ENCODE measurements at places on chromosomes 4 and X.
A peak's percentile ranks its signal among the peaks of the same experiment; 100 is the strongest.

DNA sequence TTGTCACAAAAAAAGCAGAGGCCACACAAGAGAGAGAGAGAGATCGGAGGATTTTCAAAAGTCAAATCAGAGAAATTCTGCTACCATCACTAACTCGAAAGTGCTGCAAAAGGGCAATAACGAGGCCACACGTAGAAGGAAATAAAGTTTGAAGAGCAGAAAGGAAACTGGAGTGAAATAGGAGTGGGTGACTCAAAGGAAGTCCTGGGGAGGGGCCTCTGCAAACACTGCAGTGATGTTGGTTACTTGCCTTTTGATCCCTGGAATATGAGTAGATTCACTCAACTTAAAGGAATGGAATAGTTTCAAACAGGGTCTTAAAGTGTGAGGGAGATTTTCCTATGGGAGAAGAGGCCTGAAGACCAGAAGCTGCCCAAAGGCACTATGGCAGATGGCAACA lies 663.4 kb upstream of the LCORL start:
- DNase-seq: no peak

DNA sequence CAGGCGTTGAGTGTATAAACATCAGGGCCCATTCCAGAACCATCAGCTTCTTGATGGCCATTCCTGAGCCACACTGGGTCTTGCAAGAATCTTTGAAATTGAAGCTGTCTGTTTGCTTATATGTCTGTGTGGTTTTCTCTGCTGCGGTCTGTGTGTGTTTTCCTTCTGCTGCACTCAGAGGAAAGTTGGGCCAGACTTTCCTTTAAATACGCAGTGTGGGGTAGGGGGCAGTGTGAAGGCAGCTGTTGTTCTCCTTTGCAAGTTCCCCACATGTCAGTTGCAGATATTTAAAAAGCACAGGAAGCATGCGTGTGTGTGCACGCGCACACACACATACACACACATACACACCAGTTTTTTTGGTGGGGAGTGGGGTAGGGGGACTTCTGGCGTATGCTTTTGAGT lies 32.1 kb downstream of the CCKAR start:
- no peak for DNase-seq

- no peak for DNase-seq
These were observed 276.4 kb downstream of the RPA4 start for GRCh38 chrX:97159916-97160800.

DNA sequence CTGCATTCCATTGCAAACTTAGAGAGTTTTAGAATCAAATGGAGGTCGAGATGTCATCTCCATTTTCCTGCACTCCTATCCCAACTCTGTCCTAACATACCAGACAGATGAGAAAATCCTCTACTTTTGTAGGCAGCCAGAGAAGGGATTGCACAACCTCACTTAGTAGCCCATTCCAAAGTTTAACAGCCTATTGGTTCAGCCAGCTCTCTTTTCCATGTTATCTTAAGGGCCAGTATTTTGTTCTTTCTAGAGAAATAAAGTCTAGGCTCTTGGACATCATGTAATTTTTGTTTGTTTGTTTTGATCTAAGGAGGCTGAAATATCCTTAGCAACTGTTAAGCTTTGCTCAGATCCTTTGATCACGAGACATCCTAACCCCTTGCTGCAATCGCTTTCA lies 173.0 kb downstream of the COX18 start:
- peak; percentile 36 for DNase-seq

- DNase-seq: no peak
These were observed 94.6 kb upstream of the WDR44 start for GRCh38 chrX:118251271-118251670.

DNA sequence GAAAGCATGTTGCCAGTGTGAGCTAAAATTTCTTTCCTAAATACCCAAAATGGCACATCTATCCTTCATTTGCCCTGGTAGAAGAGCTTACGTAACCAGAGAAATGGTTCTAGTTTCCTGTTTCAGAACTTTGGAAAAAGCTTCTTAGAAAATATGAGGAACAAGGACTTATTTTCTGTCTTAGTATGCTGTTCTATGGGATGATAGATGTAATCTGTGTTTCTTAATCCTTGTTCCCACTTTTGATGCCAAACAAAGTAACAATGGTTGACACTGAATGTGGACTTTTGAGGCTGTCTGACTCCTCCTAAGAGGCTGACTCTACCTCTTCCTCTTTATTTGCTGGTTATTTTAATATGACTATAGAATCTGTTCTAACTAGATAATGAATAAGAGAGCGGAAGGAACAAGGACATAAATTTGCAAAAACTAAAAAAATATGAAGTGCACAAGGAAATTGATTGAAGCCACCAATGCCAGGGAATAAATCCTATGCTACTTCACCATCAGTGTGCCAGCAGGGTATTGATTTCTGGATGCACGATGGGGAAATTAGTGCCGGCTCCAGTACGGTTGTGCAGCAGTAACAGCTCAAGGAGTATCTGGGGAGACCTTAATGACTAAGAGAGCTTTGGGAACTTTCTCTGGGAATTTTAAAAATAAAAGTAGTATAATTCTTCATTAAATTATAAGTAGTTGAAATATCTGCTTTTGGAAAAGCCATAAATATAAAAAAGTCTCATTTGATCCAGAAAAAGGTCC lies 39.4 kb upstream of the TET2 start:
- DNase-seq: no peak

GRCh38 chr4:128720270-128720669 lies 89.2 kb upstream of the JADE1 start:
- no peak for DNase-seq

DNA sequence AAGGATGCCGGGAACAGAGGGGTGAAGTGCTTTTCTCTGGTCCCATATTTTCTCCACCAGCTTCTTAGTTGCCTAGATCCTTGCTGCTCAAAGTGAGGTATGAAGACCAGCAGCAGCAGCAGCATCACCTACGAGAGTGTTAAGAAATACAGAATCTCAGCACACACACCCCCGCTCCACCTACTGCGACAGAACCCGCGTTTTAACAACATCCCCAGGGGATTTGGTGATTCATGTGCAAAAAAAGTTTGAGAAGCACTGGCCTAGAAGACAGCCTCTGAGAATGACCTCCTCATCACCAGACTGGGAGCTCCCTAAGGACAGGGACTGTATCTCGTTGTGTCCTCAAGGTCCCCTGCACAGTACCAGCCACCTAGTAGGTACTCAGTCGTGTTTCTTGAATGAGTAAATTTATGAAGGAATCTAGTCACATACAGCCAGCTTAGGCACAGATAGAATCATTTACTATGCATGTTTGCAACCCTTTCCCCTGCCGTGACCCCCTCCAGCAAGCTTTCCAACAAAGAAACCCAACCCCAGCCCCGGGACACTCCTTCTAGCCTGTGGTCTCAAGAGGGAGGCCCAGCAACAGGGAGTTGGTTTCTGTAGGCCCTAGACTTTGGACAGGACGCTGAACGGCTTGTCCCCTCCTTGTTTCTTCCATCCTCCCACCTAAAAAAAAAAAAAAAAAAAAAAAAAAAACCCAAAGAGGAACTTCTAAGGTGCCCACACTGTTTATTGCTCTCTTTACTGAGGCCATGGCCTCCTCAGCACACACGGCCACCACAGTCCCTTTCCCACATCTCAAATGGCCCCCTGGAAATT lies 21.5 kb downstream of the RTL5 start:
- no peak for DNase-seq

GRCh38 chr4:185682236-185682635 lies 129.8 kb downstream of the SORBS2 start:
- DNase-seq: no peak

GRCh38 chr4:1075225-1075624 lies 38.1 kb downstream of the RNF212 start:
- DNase-seq: no peak

GRCh38 chrX:149982310-149982709 lies 44.0 kb upstream of the EOLA2 start:
- no peak for DNase-seq

DNA sequence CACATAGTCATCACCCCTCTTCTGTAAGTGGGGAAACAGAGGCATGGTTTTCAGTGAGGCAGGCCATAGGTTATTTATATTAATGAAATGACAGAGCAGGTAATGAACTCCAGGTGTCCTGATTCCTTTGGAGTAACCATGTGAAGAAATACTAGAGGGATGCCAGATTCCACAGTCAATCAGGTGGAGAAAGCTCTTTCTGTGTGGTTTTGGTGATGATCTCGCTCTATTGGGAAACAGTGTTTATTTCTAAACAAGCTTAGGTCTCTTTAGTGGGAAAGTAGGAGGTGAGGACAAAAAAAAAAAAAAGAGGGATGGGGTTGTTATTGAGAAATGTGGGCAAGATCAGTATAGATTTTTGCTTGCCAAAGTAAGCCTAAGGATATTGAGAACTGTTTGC lies 12.2 kb downstream of the DOCK11 start:
- no peak for DNase-seq

DNA sequence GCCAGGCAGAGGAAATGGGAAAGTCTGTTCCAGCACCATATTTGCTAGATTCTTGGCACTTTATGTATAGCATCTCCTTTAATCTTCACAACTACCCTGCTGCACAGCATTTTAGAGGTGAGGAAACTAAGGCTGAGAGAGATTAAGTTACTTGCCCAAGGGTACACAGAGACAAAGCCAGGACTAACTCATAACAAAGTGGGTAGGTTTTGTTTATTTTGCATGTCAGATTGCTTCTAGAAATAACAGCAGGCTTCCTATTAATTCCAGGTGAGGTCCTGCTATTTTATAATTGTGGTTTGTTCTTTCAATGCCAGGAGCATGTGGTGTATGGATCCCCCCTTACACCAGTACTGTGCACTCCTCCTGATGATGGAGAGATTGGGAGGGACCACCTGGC lies 15.0 kb downstream of the TCEANC start:
- DNase-seq: no peak

GRCh38 chr4:79850626-79851025 lies 222.4 kb downstream of the ANTXR2 start:
- DNase-seq: no peak

DNA sequence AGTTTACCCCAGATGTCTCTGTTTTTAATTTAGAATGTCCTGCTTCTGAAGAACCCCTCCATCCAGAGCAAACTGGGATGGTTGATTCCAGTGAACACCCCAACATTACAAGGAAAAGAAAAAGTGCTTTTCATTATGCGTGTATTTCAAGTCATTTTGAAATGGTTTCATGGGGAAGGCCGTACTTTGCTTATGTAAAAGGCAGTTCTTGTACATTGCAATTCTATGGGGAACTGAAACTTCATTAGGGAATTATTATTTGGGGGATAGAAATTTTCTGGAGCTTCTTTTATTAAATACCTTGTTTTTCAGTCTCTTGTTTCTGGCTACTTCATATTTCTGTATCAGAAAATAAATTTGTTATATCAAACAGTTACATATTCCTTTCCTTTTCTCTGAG lies 96.9 kb upstream of the ZNF518B start:
- DNase-seq: no peak

- DNase-seq: no peak
These were observed 25.2 kb upstream of the COL25A1 start for GRCh38 chr4:109327641-109328040.

GRCh38 chrX:111095974-111096895 lies at the start of gene PAK3:
TSS of gene PAK3 (plus strand) at chrX:111096191. CDS start at chrX:111123104, 26,913 bp downstream.
- peak; percentile 12 for DNase-seq

GRCh38 chr4:14337892-14338584 lies 664.2 kb upstream of the CPEB2 start:
- no peak for DNase-seq

- DNase-seq: peak; percentile 23
These were observed 66.6 kb downstream of the EDNRA start for GRCh38 chr4:147547314-147548056.

- DNase-seq: no peak
These were observed 322.5 kb downstream of the EVC2 start for GRCh38 chr4:5385741-5386311.

DNA sequence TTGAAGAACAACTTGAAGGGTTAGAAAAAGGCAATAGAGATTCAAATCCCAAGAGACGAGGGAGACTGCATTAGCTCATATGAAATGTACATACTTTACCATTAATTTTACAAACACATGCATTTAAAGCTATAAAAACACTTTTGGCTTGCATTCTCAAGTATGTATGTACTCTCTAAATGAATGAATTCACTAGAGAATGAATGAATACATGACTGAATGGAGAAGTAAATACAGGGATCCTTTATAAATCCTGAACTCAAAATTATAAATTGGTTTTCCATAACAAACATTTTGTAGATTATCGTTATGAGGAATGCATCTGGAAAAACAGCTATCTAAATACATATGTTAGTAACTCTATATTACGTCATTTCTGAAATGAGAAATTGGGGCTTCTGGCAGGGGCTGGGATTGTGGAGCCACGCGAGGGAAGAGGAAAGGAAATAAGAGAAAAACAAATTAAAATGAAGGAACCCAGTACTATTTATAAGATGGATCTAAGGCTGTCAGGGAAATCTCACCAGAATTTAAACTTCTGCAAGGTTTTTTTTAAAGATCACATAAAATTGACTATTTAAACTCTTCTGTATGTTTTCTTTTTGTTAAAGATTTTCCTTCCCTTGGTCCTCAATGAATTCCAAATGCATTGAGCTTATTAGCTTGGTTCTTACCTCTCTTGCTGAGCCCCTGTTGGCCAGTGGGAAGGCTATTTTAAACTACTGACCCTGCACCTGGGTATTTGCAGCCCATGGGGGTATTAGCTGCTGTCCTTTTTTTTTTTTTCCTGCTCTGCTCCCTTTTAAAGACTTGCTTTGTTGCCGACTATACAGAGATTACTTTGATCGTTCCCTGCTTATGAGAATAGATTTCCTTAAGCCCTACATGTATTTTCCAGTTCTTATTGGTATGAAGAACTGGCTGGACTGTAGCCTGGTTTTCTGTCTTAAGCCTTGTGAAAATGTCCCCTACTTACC lies 207.8 kb downstream of the ADGRL3 start:
- no peak for DNase-seq

GRCh38 chr4:143743591-143743990 lies 43.1 kb upstream of the FREM3 start:
- DNase-seq: no peak

All from fibroblast of the conjunctiva (primary cell).